Fibroblast of lung (primary cell): ENCODE measurements at places on chromosomes 6 and 20. TPM values are rescaled to one million over a fixed set of nuclear protein-coding genes. Genes with fewer than 3 reads are reported as not detected.

Gene VSX1
- not detected in 2 replicates for total RNA-seq

Gene AURKA
- 4.9 and 27.7 TPM in 2 replicates for total RNA-seq

Gene COX7A2
- 91.9 and 115 TPM in 2 replicates for total RNA-seq

Gene RBM24
- total RNA-seq, result 1.0 and 2.5 TPM in 2 replicates

Gene GHRH
- total RNA-seq, result not detected in 2 replicates

Gene CPNE5
- total RNA-seq, result 0.26 TPM in 1 of 2 replicates, not detected in the other

Gene ZFP57
- not detected in 2 replicates for total RNA-seq

Gene TAAR2
- not detected in 2 replicates for total RNA-seq

Gene SLC44A4
- total RNA-seq, result not detected in 2 replicates

Gene PRRC2A
- total RNA-seq, result 22.9 and 46.6 TPM in 2 replicates

Gene CST7
- total RNA-seq, result not detected in 2 replicates

- H3K27ac ChIP-seq, result no peak overlapping the region
- DNase-seq, result peak; percentile 4
- H3K4me1 ChIP-seq, result no peaks in the 10 kb centered on the region
- no peak overlapping the region for H3K4me3 ChIP-seq
- H3K36me3 ChIP-seq, result no peaks in the 10 kb centered on the region
- no peaks in the 10 kb centered on the region for H3K27me3 ChIP-seq
These were observed 202.5 kb upstream of the ASCC3 start for GRCh38 chr6:101083533-101084175.

DNA sequence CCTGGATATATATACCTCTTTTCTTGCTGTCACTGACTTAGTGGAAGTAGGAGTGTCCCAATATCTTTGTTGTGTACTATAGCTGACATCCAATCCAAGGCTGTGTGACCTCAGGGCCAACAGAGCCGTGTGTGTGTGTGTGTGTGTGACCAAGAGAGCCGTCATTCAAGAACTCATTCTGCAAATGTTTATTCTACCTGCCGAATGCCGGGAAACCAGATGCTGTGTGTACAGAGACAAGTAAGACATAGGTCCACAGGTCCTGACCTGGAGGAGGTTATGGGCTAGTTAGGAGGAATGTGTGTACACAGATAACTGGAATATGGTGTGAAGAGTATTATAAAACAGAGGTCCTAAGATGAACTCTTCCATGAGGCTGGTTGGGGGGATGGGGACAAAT, 190.0 kb downstream of the DHX35 start:
- H3K4me1 ChIP-seq, result no peaks in the 10 kb centered on the region
- DNase-seq, result no peak
- H3K36me3 ChIP-seq, result no peaks in the 10 kb centered on the region
- no peak overlapping the region for H3K4me3 ChIP-seq
- no peak overlapping the region for H3K27ac ChIP-seq
- no peaks in the 10 kb centered on the region for H3K27me3 ChIP-seq

GRCh38 chr6:96089173-96089572, 73.4 kb downstream of the FUT9 start:
- H3K27ac ChIP-seq, result no peak overlapping the region
- no peaks in the 10 kb centered on the region for H3K4me1 ChIP-seq
- H3K27me3 ChIP-seq, result no peaks in the 10 kb centered on the region
- no peaks in the 10 kb centered on the region for H3K36me3 ChIP-seq

DNA sequence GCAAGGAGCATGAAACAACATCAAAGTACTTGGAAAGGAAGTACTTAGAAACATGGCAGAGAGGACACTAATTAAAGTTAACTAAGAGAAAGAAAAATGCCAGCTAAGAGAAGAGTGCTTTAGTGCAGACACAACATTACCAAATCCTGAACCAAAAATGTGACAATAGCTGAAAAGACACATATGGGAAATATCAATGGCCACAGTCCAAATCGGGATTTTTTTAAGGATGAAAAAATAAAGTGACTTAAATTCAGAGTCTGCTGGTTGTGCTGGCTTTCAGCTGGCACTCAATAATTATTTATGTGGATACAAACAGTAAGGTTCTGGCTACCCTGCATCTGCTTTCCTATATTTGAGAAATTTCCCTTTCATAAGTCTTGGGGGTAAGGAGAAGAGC, 12.6 kb upstream of the DST start:
- H3K36me3 ChIP-seq, result peaks cover 2% of the 10 kb centered on the region
- no peak overlapping the region for H3K4me3 ChIP-seq
- H3K27ac ChIP-seq, result no peak overlapping the region
- no peak for DNase-seq
- H3K4me1 ChIP-seq, result peaks cover 7% of the 10 kb centered on the region
- no peaks in the 10 kb centered on the region for H3K27me3 ChIP-seq

DNA sequence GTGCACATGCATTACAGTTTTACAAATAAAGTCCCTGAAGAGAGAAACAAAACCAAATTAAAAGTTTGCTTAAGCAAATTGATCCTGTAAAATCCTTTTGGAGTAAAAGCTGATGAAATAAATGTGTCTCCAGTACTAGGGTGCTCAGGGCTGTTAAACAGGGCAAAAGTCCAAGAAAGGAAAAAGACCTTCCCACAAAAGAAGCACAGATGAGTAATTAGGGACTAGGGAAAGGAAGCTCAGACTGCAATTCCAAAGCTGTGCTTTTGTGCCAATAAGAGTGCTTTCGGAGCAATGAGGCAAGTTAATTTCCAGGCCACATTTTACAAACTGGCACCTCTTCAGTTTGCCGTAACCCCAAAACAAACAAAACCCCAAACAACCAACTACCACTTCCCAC, 10.4 kb upstream of the RNF182 start:
- H3K27ac ChIP-seq, result no peak overlapping the region
- no peak overlapping the region for H3K4me3 ChIP-seq
- peak; percentile 48 for DNase-seq

DNA sequence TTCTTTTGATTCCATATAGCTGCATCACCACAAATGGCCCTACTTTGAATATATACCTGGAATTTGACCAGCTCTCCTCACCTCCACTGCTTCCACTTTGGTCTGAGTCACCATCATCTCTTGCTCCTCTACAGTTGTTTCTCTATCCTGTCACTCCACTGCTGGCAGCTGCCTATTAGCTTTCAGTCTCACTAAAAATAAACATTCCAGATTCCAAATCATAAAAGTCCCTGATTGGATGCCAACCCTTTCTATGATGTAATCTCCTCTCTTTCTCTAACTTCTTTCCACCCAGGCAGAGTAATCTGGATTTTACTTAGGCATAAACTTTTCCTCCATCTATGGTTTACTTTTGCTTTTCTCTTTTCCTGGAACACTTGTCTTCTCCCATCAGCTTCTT, 49.1 kb downstream of the RFPL4B start:
- H3K36me3 ChIP-seq, result no peaks in the 10 kb centered on the region
- H3K27me3 ChIP-seq, result no peaks in the 10 kb centered on the region
- no peak overlapping the region for H3K27ac ChIP-seq
- no peak overlapping the region for H3K4me3 ChIP-seq
- no peak for DNase-seq
- no peaks in the 10 kb centered on the region for H3K4me1 ChIP-seq

GRCh38 chr6:119643876-119644275, 294.3 kb upstream of the MAN1A1 start:
- H3K27ac ChIP-seq, result no peak overlapping the region
- no peaks in the 10 kb centered on the region for H3K36me3 ChIP-seq
- no peaks in the 10 kb centered on the region for H3K27me3 ChIP-seq
- H3K4me3 ChIP-seq, result no peak overlapping the region
- H3K4me1 ChIP-seq, result no peaks in the 10 kb centered on the region

GRCh38 chr20:944774-945410, 28.8 kb upstream of the ANGPT4 start:
- H3K27ac ChIP-seq, result no peak overlapping the region
- no peak for DNase-seq

DNA sequence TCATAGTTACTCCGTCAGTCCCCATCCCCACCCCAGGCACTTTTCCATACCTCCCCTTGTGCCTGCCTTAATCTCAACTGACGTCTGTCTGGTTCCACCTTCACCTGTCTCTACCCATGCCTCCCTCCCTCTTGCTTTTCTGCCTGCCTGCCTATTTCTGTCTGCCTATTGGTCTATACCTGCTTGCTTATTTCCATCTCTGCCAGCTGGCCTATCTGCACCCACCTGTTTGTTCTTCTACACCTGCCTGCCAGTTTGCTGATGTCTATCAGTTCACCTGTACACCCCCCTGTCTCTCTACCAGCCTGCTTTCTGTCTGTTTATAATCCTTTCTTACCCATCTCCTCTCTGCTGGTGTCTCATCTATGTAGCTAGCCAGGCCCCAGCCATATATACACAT, 87.5 kb downstream of the RALGAPA2 start:
- H3K4me1 ChIP-seq, result no peaks in the 10 kb centered on the region
- no peaks in the 10 kb centered on the region for H3K27me3 ChIP-seq
- DNase-seq, result no peak
- H3K27ac ChIP-seq, result no peak overlapping the region
- H3K4me3 ChIP-seq, result no peak overlapping the region

DNA sequence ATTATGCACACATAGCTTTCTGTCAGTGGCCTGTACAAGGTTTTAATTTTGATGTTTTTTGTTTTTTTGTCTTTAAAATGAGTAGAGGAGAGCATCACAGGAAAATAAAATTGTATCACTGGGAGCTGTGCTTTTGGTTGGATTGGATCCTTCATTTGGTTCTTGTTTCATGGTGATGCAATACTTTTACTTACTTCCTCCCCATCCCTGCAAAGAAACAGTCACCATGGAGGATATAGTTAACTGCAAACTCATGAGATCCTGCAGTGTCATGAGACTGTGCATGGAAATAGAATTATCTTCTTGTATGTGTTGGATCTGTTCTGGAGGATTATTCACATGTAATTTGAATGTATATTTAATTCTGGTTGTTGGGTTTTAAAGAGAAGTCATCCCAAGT, 122.3 kb downstream of the JARID2 start:
- DNase-seq, result no peak
- H3K4me1 ChIP-seq, result peaks cover 6% of the 10 kb centered on the region
- no peaks in the 10 kb centered on the region for H3K36me3 ChIP-seq
- H3K4me3 ChIP-seq, result no peak overlapping the region

- no peaks in the 10 kb centered on the region for H3K4me1 ChIP-seq
- no peak overlapping the region for H3K4me3 ChIP-seq
- no peaks in the 10 kb centered on the region for H3K36me3 ChIP-seq
- no peak overlapping the region for H3K27ac ChIP-seq
- H3K27me3 ChIP-seq, result no peaks in the 10 kb centered on the region
These were observed 854.2 kb downstream of the PHF3 start for GRCh38 chr6:64489763-64490162.

DNA sequence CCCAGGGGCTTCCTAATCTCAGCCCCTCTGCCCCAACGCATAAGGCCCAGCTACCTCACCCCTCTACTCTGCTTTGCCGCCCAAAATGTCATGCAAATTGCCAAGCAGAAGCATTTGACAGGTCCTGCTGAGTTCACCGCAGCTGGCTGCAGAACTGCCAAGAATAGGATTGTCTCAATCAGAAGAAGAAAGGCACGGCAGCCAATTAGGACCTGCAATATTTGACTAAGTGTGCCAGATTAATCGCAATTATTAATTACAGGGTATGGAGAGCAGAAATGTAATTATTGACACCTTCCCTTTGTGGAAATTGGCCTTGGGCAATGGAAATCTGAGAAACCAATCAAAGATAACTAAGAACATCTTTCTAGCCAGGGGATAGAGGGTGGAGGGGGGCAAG, 318.6 kb downstream of the LRFN2 start:
- no peaks in the 10 kb centered on the region for H3K36me3 ChIP-seq
- H3K4me3 ChIP-seq, result no peak overlapping the region
- no peak overlapping the region for H3K27ac ChIP-seq
- no peak for DNase-seq
- no peaks in the 10 kb centered on the region for H3K4me1 ChIP-seq
- no peaks in the 10 kb centered on the region for H3K27me3 ChIP-seq

- peak overlapping the region; percentile 51 for H3K27ac ChIP-seq
- no peaks in the 10 kb centered on the region for H3K27me3 ChIP-seq
- peaks cover 10% of the 10 kb centered on the region for H3K4me1 ChIP-seq
These were observed 630 bp downstream of the PPP2R5D start for GRCh38 chr6:42984924-42985475.

DNA sequence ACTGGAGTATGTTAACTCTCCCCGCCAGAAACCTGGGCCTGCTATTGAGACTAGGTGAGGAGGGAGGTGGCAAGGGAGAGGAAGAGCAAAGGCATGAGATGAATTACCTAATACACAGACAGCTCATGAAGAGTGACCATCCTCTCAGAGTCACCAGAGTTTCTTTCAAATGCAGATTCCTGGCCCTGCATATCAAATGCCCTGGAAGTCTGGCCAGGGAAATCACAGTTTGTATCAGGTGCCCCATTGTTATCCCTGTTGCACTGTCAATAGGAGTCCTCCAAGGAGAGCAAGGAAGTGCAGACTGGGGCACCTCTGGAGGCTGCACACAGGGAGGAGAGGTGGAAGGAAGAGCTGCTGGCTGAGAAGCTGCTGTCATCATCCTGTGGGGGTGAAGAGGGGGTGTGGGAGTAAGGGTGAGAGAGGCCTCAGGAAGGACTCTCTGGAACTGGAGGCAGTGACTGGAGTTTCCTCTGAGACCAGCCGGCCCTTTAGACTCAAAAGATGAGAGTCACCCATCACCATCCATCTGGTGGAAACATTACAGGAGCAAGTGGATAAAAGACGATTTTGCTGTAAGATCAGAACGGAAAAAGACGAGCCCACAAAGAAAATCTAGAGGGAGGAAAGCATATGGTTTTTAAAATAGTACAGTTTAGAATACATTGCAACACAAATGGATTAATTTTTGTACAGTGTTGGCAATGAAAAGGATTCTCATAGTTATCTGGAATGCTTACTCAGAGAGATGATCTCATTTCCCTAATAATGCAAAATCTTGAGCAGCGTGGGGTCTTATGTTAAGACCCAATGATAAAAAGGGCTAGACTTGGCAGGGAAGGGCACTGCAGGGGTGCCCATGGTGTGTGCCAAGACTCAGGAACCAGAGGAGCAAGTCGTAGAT, 268.1 kb downstream of the UST start:
- H3K27ac ChIP-seq, result peak overlapping the region; percentile 30
- H3K36me3 ChIP-seq, result no peaks in the 10 kb centered on the region
- no peaks in the 10 kb centered on the region for H3K27me3 ChIP-seq
- peak; percentile 83 for DNase-seq

- no peaks in the 10 kb centered on the region for H3K27me3 ChIP-seq
- DNase-seq, result no peak
- H3K36me3 ChIP-seq, result no peaks in the 10 kb centered on the region
- H3K4me3 ChIP-seq, result no peak overlapping the region
These were observed 9.2 kb downstream of the ASF1A start for GRCh38 chr6:118903138-118903537.

- no peaks in the 10 kb centered on the region for H3K27me3 ChIP-seq
- H3K4me1 ChIP-seq, result peaks cover 2% of the 10 kb centered on the region
- peaks cover 3% of the 10 kb centered on the region for H3K36me3 ChIP-seq
- peak overlapping the region; percentile 43 for H3K27ac ChIP-seq
- H3K4me3 ChIP-seq, result peak overlapping the region; percentile 49
These were observed 435 bp downstream of the ZSWIM3 start for GRCh38 chr20:45857882-45858216.

- no peaks in the 10 kb centered on the region for H3K36me3 ChIP-seq
- no peak within 1 kb of the TSS for H3K4me3 ChIP-seq
- no peaks in the 10 kb centered on the region for H3K4me1 ChIP-seq
- peak; percentile 52 for DNase-seq
- H3K27ac ChIP-seq, result no peak within 1 kb of the TSS
These were observed at the start of gene TFAP2C for GRCh38 chr20:56628873-56629463. Gene TFAP2C, plus strand, starts transcription at chr20:56629306. Its CDS starts 239 bp downstream, at chr20:56629545.

GRCh38 chr6:23608931-23609435, 517.0 kb upstream of the NRSN1 start:
- no peaks in the 10 kb centered on the region for H3K27me3 ChIP-seq
- H3K36me3 ChIP-seq, result no peaks in the 10 kb centered on the region
- no peak for DNase-seq
- H3K4me1 ChIP-seq, result no peaks in the 10 kb centered on the region
- no peak overlapping the region for H3K27ac ChIP-seq
